ENCODE measurements at places on chromosomes 2 and 18.

- no peak for DNase-seq
These were observed 425.1 kb upstream of the RAB6C start for GRCh38 chr2:129554373-129554772.

- no peak for DNase-seq
These were observed 1.1 kb downstream of the MEMO1 start for GRCh38 chr2:32009516-32010256.

GRCh38 chr18:22282311-22283115 lies 113.1 kb downstream of the GATA6 start:
- peak; percentile 51 for DNase-seq

GRCh38 chr2:120674246-120675170 lies 61.2 kb upstream of the GLI2 start:
- no peak for DNase-seq
